IPS DF 6.9 (cell line): ENCODE measurements at places on chromosomes 11 and 22.

DNA sequence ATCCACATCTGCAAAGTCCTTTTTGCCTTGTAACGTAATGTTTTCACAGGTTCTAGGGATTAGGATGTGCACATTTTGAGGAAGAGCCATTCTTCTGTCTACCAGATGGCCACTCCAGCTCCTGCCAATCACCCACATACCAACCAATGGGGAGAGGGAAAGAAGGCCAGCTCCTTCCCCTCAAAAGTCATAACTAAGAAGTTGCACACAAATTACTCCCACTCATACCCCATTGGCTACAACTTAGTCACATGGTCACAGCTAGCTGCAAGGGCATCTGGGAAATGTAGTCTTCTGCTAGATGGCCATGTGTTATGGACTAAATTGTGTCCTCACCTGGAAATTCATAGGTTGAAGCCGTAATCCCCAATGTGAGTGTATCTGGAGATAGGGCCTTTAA, 15.4 kb upstream of the MYOD1 start:
- H3K27ac ChIP-seq = no peak overlapping the region
- no peaks in the 10 kb centered on the region for H3K36me3 ChIP-seq
- H3K4me3 ChIP-seq = no peak overlapping the region
- H3K27me3 ChIP-seq = no peaks in the 10 kb centered on the region
- no peak for DNase-seq

DNA sequence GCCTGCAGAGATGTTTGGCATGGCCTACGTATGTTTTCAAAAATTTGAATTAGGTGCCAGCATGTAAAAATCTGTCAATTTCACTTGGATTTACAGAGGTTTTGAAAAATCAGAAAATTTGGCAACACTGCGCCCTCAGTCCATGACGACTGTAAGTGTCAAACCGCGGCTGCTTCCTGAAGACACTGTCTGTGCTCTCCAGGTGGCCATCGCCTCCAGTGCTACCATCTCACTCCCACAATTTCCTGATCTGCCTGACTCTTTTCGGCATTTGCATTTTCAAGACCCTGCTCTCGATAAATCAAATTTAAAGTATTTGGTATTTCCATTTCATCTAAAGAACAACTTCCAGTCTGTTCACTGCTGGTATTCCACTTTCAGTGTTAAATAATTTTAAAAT, 34.6 kb downstream of the VSIG10L2 start:
- no peak overlapping the region for H3K27ac ChIP-seq
- H3K4me1 ChIP-seq = no peaks in the 10 kb centered on the region; the same call in 1 of the 2 replicates
- DNase-seq = no peak
- H3K36me3 ChIP-seq = peaks cover 3% of the 10 kb centered on the region; the same call in 1 of the 2 replicates
- H3K27me3 ChIP-seq = no peaks in the 10 kb centered on the region

DNA sequence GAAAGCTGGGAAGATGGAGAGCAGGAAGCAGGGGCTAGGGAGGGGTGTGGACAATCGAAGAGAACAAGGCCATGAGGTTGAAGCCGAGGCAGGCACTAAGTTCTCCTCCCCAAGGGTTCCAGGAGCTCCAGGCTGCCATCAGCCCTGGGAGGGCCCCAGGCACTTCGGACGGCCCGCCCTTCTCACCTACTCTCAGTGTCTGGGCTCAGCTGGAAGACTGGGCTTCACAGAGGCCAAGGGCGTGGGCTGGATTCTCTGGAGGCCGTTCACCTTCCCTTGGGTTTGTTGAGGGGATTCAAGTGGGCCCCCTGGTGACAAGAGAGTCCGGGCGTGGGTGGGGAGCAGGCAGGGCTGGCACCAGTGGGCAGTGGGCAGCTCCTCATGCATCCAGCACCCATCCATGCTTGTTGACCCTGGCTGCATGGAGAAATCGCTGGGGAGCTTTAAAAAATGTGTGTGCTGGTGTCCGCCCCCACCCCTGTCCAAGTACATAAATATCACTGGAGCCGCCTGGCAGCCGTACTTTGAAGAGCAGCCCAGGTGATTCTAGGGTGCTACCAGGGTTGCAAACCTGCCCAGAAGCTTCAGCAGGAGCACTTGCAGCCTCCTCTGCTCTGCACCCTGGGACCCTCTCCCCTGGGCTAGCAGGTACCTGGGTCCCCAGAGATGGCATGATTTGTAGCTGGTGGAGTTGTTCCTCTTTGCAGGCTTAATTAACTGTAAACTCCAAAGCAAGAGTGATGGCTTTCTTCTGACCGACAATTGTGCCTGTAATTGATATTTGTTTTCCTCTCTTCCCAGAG, 74.3 kb downstream of the RTL6 start:
- no peaks in the 10 kb centered on the region for H3K4me1 ChIP-seq
- no peak for DNase-seq
- no peak overlapping the region for H3K4me3 ChIP-seq
- no peaks in the 10 kb centered on the region for H3K36me3 ChIP-seq
- no peak overlapping the region for H3K27ac ChIP-seq

DNA sequence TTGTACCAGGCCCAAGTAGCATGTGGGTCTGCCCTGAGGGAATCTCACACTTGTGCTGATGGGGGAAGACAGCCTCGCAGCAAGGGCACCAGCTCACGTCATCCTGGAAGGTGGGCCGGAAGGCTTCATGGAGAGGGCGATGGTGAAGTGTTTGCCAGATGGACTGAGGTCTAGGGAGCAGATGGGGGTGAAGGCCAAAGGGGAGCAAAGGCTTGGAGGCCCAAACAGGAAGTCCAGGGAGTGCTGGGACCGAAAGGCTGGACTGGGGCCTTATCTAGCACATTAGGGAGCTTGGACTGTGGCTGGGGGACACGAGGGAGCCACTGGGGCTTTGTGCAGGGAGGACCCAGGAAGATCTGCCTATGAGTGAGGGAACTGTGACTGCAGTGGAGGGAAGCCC, 1.2 kb upstream of the TNFRSF13C start:
- no peaks in the 10 kb centered on the region for H3K36me3 ChIP-seq
- peaks cover 13% of the 10 kb centered on the region; the same call in 1 of the 2 replicates for H3K27me3 ChIP-seq
- DNase-seq = no peak

DNA sequence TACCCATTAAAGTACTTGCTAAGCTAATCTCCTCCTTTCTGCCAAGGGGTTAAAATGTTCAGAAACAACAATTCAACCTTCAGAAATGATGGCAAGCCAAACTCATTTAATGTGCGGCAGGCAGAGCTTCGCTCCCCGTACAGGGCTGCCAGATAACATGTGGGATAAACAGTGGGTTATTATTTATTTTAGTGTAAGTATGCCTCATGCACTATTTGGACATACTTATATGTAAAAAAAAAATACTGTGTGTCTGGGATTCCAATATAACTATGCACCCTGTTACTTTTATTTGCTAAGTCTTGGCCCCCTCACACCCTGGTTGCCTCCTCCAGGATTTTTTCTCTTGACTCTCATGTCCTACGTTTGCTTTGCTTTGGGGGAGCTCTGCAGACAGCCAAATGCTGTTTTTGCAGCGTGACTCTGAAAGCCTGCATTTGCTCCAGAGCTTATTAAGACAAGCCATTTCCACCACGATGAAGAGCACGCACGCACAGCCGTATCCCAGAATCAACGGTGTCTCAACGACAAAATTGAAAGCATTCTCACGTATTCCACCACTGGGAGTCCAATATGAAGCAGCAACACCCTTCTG, 86.5 kb upstream of the SHANK2 start:
- H3K27me3 ChIP-seq = no peaks in the 10 kb centered on the region
- no peaks in the 10 kb centered on the region for H3K4me1 ChIP-seq
- H3K27ac ChIP-seq = no peak overlapping the region
- H3K36me3 ChIP-seq = no peaks in the 10 kb centered on the region

GRCh38 chr22:40347300-40347699, 1.0 kb downstream of the ADSL start:
- peaks cover 8% of the 10 kb centered on the region for H3K36me3 ChIP-seq
- no peak overlapping the region for H3K27ac ChIP-seq
- H3K27me3 ChIP-seq = no peaks in the 10 kb centered on the region

GRCh38 chr11:33696411-33696810, 4.2 kb downstream of the C11orf91 start:
- H3K4me3 ChIP-seq = no peak overlapping the region
- H3K36me3 ChIP-seq = no peaks in the 10 kb centered on the region
- no peak overlapping the region for H3K27ac ChIP-seq
- DNase-seq = no peak
